ENCODE measurements at places on chromosomes 12 and 14.

- no peak for DNase-seq
Measured at GRCh38 chr12:87678453-87678852, 350.7 kb downstream of the C12orf50 start.

GRCh38 chr14:98919434-98919833 lies 352.6 kb downstream of the BCL11B start:
- no peak for DNase-seq

DNA sequence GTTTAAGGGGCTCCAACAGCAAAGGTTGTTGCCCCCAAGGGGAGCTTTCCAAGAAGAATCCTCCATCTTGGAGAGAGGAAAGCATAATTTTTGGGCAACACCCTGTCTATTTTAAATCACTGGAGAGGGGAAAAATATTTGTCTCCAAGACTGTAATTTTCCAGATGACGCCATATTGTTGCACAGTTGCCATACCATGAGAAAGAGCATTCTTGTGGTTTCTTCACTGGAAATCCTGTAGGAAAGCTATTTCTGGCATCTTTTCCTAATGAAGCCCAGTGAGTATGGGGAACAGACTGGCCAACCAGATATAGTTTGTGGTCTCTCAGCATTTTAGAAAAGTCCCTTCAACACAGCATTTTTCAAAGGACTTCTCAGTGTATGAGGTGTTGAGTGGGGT lies 88.1 kb upstream of the MANSC4 start:
- no peak for DNase-seq

GRCh38 chr12:66061076-66061475 lies 69.5 kb downstream of the LLPH start:
- no peak for DNase-seq

DNA sequence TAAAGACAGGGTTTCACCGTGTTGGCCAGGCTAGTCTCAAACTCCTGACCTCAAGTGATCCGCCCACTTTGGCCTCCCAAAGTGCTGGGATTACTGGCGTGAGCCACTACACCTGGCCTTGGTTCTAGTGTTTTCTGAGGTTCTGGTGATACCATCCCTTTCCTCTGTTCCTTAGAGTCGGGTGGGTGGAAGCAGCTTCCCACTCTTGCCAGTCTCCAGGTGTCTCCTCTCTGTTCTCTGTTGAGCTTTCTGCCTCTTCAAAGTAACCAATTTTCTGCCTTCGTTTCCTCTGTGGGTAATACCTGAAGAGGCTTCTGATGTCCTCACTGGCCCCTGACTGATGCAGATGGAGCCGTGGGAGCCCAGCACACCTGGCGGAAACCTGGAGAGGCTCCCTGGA lies 53.4 kb upstream of the LHX5 start:
- no peak for DNase-seq

- DNase-seq = no peak
Measured at GRCh38 chr12:14954269-14954668, 7.1 kb downstream of the ARHGDIB start.

GRCh38 chr12:6336889-6337853 lies 4.7 kb downstream of the TNFRSF1A start:
- no peak for DNase-seq

Measured in esophagus squamous epithelium (tissue), 5 donors.